Right ventricle myocardium inferior (tissue), 1 donor: ENCODE measurements at places on chromosomes 2 and 18.

- DNase-seq, result no peak
These were observed at the start of gene SMYD1 for GRCh38 chr2:88067598-88067997. TSS of gene SMYD1 (plus strand) at chr2:88067825. CDS start at chr2:88067865, 40 bp downstream.

DNA sequence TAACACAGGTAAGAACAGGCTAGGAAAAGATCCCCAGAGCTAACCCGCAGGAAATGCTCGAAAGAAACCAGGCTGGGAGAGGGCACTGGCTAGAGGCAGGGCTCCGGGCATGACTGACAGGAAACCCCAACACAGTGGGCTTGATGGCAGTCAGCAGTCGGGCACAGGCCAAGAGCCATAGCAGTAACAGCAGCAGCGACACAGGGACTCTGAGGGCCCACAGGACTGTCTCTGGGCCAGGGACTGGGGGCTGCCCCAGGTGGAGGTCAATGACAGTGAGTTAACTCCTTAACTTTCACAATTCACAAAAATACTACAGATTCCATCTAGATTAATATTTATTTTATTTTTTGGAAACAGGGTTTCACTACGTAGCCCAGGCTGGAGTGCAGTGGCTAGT, 37.3 kb upstream of the ASPRV1 start:
- DNase-seq, result no peak

GRCh38 chr2:207334624-207335371, 169.1 kb upstream of the KLF7 start:
- DNase-seq, result no peak

GRCh38 chr2:206983161-206983859, 44.0 kb downstream of the CPO start:
- DNase-seq, result no peak

DNA sequence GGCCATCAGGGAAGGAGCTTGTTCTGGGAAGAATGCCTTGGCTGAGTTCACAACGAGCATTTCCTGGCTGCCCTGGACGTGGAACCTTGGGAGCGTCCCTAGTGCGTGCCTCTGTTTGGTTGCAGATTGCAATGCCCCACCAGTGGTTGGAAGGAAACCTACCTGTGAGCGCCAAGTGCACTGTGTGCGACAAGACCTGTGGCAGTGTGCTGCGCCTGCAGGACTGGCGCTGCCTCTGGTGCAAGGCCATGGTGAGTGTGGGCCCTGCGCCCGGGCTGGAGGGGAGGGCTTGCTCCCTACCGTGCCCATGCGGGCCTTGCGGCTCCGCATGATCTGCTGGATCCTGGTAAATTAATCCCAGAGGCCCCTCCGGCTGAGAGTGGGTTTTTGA, 81.9 kb downstream of the DGKD start:
- no peak for DNase-seq

DNA sequence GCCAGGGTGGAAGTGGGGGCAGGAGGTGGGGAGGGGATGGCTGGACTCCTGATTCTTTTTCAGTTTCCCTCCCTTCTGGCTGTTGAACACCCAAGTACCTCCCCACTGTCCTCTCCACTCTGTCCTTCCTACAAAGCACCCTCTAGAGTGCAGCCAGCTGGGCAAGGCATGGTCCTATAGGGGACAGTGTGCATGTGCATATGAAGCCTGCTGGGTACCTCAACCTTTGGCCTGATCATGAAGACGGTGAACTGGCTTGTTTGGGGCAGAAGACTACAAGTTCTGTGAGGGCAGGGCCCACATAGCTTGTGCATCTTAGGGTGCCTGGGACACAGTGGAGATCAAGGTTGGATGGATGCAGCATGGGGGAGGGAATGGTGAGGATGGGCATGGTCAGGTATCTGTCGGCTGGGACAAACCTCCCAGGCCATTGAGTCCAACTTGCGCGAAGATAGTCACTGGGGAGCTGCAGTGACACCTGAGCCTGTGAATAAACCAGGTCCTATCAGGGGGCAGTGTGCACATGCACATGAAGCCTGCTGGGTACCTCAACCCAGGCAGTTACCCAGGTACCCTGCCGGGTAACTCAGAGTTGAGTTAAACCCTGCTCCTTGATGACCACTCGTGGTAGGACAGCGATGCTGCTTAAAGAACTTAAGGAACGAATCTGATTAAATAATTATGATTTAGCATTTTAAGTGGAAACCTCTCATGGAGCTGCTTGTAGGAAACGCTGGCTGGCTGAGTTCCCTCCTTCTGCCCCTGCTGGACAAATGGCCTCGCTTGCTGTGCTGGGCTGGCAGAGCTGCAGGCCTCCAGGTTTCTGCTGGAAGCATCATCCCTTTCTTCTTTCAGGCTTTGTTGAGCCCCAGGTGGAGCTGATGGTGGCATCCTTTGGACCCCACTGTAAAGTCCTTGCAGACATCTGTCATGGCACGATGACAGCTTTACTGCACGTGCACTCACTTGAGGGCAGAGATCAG, 84.0 kb downstream of the POLR1A start:
- DNase-seq, result no peak

GRCh38 chr2:12429779-12430406, 286.8 kb upstream of the TRIB2 start:
- DNase-seq, result no peak

DNA sequence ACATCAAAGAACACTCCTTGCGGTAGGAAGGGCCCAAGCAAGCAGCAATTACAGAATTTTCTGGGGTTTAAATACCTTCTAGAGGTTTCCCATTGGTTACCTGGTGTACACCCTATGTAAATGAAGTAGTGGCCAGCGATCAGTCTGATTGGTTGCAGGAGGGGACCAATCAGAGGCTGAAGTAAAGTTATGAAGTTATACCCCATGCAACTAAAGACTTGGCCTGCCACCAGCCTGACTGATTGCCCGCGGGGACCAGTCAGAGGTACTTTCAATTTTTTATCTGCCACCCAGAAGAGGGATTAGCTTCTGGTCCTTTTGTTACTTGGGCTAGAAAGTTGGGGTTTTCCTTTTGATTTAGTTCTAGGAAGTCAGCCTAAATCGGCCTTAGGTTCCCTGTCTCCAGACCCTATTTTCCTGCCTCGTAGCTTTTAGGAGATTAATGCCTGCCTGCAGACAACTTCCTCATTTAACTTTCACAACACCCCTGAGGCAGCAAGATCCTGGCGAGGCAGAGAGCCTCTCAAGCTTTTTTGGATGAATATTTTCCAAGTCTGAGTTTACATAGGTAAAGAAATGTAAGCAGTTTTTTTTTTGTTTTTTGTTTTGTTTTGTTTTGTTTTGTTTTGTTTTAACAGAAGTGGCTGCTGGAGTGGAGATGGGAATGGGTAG, 1.5 kb upstream of the DGUOK start:
- DNase-seq, result no peak

- DNase-seq, result no peak
These were observed 236.0 kb downstream of the RAD51AP2 start for GRCh38 chr2:17282245-17282644.

GRCh38 chr2:239886781-239887180, 138.4 kb downstream of the NDUFA10 start:
- no peak for DNase-seq

DNA sequence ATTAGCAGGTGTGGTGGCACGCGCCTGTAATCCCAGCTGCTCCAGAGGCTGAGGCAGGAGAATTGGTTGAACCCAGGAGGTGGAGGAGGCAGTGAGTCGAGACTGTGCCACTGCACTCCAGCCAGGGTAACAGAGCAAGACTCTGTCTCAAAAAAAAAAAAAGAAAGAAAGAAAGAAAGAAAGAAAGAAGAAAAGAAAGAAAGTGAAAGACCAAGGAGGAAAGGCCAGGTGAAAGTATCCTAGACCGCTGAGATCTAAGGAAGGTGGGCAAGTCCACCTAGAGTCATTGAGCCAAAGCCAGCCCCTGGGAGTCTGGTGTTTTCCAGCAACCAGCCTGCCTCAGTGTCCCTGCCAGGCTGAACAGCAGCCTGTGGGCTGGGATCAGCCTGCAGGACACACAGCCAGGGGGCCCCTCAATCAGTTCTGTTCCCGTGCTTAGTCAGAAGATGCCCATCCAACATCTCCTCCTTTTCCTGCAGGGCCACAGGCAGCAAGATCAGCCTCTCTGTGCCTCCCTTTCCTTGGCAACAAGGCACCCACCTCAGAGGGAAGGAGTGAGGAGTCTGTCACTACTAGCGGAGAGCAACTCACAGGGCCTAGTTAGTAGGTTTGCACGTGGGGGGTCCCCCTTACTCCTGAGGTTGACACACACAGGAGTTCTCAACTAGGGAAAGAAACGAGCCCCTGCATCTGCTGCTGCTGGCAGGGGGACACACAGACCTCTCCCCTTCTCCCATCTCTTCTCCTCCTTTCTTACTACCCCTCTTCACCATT, 64.1 kb downstream of the SMAD7 start:
- DNase-seq, result no peak
